ENCODE measurements at places on chromosomes 5 and 9.

DNA sequence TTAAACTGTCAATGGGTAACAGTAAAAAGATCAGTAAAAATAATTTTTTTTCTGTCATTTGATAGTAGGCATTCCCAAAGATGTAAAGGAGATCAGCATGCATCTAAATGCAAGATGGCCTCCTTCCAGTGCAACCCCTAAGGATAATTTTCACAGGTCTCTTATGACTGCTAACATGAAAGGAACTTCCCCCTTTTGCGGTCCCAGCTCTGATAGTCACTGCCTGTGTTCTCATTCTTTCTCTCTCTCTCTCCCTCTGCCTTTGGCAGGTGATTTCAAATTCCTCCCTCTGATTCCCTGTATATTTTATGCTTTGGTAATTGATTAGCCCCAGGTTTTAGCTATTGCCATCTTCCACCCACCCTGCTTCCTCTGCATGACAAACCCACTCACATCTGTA lies 8.9 kb downstream of the SPINK14 start:
- no peak for DNase-seq

- DNase-seq = no peak
These were observed 40.3 kb downstream of the CSF1R start for GRCh38 chr5:150046031-150046430.

DNA sequence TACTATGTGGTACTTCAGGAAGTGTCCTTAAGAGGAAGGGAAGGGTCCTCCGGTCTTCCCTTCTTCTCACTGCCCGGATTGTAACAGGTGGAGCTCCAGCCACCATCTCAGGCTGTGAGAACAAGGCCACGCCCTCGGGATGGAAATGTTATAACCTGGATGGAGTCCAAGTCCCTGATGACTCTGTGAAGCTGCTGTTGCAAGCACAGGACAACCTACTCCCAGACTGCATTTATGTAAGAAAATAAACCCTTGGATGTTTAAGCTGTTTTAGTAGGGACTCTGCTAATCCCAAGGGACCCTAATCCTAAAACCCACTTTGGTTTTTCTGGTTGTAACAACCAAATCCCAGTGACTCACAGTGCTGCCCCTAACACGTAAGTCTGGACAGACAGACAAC lies 221.6 kb downstream of the ACTL7B start:
- peak; percentile 69 for DNase-seq

- DNase-seq = no peak
These were observed 4.3 kb upstream of the SQSTM1 start for GRCh38 chr5:179816401-179816795.

- DNase-seq = no peak
These were observed 110.8 kb downstream of the PSAT1 start for GRCh38 chr9:78407636-78408312.

- no peak for DNase-seq
These were observed 393.9 kb downstream of the ARHGEF28 start for GRCh38 chr5:74019923-74020322.
